ENCODE measurements at places on chromosomes 5 and 9.
A peak's percentile ranks its signal among the peaks of the same experiment; 100 is the strongest.

DNA sequence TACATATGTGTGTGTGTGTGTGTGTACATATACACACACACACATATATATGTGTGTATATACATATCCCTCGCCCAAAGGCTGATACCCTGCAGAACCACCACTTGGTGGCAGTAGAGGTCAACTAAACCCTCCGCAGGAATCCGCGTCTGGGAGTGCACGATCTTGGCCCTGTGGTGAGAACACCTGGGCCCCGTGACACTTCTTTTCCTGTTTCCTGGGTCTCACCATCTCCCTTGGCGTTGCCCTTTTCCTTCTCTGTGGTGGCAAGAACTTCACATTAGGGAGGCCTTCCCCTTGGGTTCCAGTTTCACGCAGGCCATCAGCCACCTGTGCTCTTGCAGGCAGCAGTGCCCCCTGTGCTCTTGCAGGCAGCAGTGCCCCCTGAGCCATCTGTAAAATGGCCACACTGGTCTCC is 8.2 kb downstream of the IL9 start:
- DNase-seq: peak; percentile 13

DNA sequence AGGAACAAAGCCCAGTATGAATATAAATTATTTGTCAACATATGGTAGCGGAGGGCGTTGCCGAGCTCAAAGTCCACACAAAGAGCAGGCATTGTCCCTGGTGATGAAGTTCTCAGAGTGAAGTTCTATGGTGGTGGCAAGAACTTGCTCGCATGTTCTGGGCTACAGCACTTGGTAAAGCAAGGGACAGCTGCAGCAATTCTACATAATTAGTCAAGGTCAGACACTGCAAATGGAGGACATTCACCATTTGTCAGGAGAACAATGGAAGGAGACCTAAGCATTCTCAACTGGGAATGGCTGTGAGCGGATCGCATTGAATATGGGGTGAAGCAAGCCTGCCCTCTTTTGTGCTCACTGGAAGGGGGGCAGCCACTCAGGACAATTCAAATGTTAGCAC is 503.8 kb upstream of the ADAMTS16 start:
- DNase-seq: no peak

DNA sequence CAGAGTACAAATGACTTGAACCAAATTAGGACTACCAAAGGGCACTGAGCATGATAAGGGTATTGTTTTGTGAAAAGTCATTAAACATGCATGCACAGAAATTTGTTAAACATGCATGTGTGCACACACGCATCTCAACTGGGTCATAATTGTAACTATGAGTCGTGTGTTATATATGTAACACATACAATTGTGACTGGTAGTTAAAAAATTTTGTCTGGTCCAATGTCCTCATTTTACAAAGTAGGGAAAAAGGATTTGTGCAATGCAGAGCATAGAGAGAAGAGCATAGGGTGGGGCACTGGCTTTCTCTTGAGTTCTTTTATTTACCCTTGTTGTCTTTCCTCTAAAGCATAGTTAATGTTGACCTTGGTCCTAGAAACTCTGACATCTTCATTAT is 19.3 kb upstream of the IGFBPL1 start:
- DNase-seq: no peak

GRCh38 chr5:93886917-93887361 is 145.5 kb upstream of the POU5F2 start:
- no peak for DNase-seq

GRCh38 chr5:76209297-76209696 is 126.1 kb downstream of the SV2C start:
- DNase-seq: no peak

Data from stimulated activated CD8-positive, alpha-beta memory T cell treated with anti-CD3 and anti-CD28 coated beads, Interleukin-2, amount 100 ng/mL, for 1 hour (primary cell).